Ovary (tissue), 10 donors: ENCODE measurements at places on chromosomes 7 and 10. TPM values are rescaled to one million over a fixed set of nuclear protein-coding genes. Genes with fewer than 3 reads are reported as not detected.

DNA sequence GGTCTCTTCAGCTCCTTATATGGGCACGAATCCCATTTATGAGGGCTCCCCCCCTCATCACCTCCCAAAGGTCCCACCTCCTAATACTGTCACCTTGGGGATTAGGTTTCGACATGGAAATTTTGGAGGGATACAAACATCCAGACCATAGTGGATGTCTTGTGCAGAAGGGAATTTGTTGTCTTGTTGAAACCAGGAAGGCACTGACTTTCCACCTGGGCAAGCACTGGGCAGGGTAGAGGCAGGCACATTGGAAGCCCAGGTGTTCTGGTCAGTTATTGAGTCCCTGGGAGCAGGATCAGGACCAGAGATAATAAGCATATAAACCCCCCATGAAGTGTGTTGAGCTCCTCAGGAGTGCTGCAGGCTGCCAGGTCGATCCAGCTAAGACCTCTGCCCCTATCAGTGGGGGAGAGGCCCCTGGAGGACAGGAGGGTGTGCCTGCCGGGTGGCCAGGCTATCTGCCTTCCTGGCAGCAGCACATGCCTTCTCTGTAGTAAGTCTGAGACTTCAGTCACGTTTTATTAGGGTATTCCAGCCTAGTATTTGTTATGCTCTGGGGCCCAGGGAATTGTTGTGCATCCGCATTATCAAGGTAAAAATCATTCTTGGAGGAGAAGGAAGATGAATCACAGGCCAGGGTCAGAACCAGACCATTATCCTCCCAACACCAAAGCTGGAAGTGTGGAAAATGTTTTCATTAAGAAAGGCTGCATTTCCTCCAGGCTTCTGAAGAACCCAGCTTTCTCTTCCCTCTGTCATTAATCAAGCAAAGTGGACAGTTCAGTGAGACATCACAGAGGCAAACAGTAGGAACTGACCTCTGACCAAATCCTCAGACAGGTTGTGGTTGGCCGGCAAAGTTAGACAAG is 503.1 kb downstream of the GRID1 start:
- H3K4me3 ChIP-seq, result no peak overlapping the region
- no peaks in the 10 kb centered on the region for H3K36me3 ChIP-seq
- H3K27ac ChIP-seq, result no peak overlapping the region

DNA sequence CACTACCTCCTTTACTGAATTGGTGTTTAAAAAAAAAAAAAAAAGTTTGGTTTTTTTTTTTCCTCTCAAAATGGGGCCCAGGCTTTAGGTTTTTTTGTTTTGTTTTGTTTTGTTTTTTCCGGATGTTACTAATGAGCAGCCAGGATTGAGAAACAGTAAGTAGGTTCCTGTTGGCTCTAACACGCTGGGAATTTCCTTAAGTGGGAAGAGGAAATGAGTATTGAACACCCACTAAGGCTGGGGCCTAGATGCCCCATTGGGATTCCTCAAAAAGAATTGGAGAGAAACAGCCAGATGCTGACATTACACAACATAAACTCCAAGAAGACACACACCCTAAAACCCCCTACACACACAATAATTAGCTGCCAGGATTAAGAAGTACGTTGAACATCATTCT is 102.2 kb upstream of the NANOS1 start:
- H3K36me3 ChIP-seq, result no peaks in the 10 kb centered on the region
- H3K4me1 ChIP-seq, result no peaks in the 10 kb centered on the region
- no peak overlapping the region for H3K4me3 ChIP-seq

GRCh38 chr7:133980804-133981203 is 146.3 kb upstream of the LRGUK start:
- no peak for DNase-seq
- H3K27ac ChIP-seq, result no peak overlapping the region
- no peaks in the 10 kb centered on the region for H3K4me1 ChIP-seq

DNA sequence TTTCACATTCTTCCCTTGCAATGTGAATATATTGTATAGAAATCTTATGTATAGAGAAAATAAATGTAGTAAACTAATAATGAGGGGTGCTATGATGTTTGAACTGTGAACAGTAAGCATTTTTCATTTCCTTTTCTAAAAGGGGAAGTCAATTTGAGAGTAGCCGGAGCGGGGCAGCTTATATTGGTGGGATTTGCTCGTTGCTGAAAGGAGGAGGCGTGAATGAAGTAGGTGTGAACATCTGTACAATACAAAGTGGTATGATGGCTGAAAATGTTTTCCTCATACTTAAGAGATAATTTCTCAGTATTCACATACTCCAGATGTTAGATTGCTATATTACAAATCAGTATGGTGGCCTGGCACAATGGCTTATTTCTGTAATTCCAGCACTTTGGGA is 87.1 kb downstream of the SRI start:
- DNase-seq, result no peak
- no peaks in the 10 kb centered on the region for H3K27me3 ChIP-seq
- no peak overlapping the region for H3K27ac ChIP-seq

DNA sequence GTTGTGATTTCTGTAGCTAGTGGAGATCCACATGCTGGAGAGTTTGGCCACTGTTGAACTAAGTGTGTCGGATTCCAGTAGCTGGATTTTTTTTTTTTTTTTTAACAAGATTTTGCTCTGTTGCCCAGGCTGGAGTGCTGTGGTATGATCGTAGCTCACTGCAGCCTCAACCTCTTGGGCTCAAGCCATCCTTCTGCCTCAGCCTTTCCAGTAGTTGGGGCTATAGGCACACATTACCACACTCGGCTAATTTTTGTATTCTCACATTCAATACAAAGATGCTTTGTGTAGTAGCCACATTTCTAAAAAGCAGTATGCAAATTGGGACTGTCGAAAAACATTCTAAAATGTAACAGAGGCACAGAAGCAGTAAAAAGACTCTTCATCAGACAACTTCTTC is 63.5 kb downstream of the RABGEF1 start:
- no peak overlapping the region for H3K4me3 ChIP-seq
- no peak overlapping the region for H3K27ac ChIP-seq
- no peak for DNase-seq
- H3K4me1 ChIP-seq, result no peaks in the 10 kb centered on the region
- no peaks in the 10 kb centered on the region for H3K27me3 ChIP-seq

GRCh38 chr7:139860090-139860775 is 31.2 kb downstream of the TBXAS1 start:
- H3K27me3 ChIP-seq, result no peaks in the 10 kb centered on the region
- H3K27ac ChIP-seq, result no peak overlapping the region
- H3K36me3 ChIP-seq, result no peaks in the 10 kb centered on the region
- H3K4me3 ChIP-seq, result no peak overlapping the region

GRCh38 chr10:61338146-61338545 is 115.0 kb downstream of the TMEM26 start:
- H3K4me1 ChIP-seq, result no peaks in the 10 kb centered on the region
- no peak overlapping the region for H3K27ac ChIP-seq
- DNase-seq, result no peak
- H3K36me3 ChIP-seq, result no peaks in the 10 kb centered on the region

GRCh38 chr10:129741978-129742741 is 221.9 kb downstream of the EBF3 start:
- H3K27ac ChIP-seq, result no peak overlapping the region
- DNase-seq, result no peak
- no peaks in the 10 kb centered on the region for H3K27me3 ChIP-seq
- H3K36me3 ChIP-seq, result no peaks in the 10 kb centered on the region

DNA sequence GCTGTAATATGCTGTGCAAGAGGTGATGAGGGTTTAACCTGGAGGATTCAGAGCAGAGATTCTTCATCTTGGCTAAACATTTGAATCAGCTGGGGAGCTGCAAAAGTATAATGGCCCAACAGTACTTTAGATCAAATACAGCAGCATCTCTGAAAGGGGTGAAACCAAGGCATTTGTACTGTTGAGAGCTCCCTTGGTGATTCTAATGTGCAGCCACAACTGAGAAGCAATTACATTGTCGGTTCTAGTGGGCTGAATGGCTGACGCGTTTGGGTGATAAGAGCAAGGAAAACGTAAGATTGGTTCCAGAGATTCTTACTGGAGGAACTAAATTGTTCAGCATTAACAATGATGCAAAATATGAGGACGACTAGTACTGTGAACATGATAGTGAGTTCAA is 269.7 kb downstream of the AGMO start:
- no peak overlapping the region for H3K4me3 ChIP-seq
- no peak overlapping the region for H3K27ac ChIP-seq
- H3K27me3 ChIP-seq, result no peaks in the 10 kb centered on the region
- no peak for DNase-seq
- no peaks in the 10 kb centered on the region for H3K36me3 ChIP-seq
- H3K4me1 ChIP-seq, result no peaks in the 10 kb centered on the region

DNA sequence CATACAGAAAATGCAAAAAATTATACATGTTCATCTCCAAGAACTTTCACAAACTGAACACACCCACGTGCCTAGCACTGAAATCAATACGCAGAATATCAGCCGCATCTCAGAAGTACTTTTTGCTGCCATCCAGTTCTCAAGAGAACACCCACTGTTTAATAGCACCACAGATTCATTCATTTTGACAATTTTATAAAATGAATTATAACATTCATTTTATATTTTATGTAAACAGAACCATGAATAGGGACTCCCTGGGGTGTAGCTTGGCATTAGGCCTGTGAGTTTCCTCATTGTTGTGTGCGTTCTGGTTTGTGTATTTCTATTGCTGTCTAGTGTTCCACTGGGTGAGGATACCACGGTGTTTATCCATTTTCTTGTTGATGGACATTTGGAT is 77.3 kb upstream of the PIP4K2A start:
- no peaks in the 10 kb centered on the region for H3K27me3 ChIP-seq
- no peaks in the 10 kb centered on the region for H3K36me3 ChIP-seq
- no peaks in the 10 kb centered on the region for H3K4me1 ChIP-seq
- DNase-seq, result no peak
- H3K27ac ChIP-seq, result no peak overlapping the region
- no peak overlapping the region for H3K4me3 ChIP-seq

- H3K4me3 ChIP-seq, result no peak overlapping the region
- H3K4me1 ChIP-seq, result no peaks in the 10 kb centered on the region
- H3K36me3 ChIP-seq, result no peaks in the 10 kb centered on the region
These were observed 81.1 kb upstream of the CPXM2 start for GRCh38 chr10:123972481-123973401.

- H3K36me3 ChIP-seq, result no peaks in the 10 kb centered on the region
- H3K4me1 ChIP-seq, result peaks cover 2% of the 10 kb centered on the region
- no peak overlapping the region for H3K4me3 ChIP-seq
- H3K27me3 ChIP-seq, result no peaks in the 10 kb centered on the region
These were observed 26.2 kb downstream of the GLI3 start for GRCh38 chr7:42210779-42211178.

DNA sequence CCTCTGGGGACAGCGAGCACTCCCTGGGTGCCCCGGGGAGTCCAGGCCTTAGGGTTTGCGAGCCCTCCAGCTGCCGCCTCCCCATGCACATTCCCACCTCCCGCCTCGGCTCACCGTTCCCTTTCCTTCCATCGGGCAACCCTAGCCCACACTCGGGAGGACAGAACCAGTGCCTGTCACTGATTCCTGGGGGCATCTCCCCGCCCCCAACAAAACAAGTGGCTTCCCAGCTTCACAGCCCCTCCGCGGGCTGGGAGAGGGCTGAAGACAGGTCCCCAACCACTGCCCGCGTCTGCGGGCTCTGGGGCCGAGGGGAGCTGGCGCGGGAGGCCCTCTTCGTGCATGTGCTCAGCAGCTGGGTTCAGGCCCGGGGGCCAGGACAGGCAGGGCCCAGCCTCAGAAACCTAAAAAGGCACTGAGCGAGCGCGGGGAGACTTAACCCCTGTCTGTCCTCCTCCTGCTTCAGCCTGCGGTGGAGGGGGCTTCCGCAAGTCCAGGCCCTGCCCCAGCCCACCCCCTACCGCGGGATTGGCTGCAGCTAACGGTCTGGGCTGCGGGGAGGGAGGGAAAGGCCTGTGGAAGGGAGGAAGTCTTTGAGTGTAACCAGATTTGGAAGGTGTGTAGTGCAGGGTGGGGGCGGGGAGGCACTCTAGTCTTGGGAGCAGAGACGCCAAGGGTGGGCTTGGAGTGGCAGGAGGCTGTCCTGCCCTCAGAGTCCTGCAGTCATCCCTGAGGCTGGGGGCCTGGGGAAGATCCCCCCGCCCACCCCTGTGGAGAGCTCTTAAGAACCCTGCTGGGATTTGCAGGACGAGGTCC is 1.2 kb downstream of the FLNC start:
- peak overlapping the region; percentile 60 for H3K4me3 ChIP-seq
- H3K36me3 ChIP-seq, result no peaks in the 10 kb centered on the region
- no peaks in the 10 kb centered on the region for H3K27me3 ChIP-seq
- H3K4me1 ChIP-seq, result peaks cover 25% of the 10 kb centered on the region
- DNase-seq, result peak; percentile 59
- H3K27ac ChIP-seq, result peak overlapping the region; percentile 55

GRCh38 chr7:70805360-70805759 is 326.6 kb upstream of the GALNT17 start:
- no peak for DNase-seq
- H3K36me3 ChIP-seq, result no peaks in the 10 kb centered on the region
- H3K4me3 ChIP-seq, result no peak overlapping the region
- no peaks in the 10 kb centered on the region for H3K4me1 ChIP-seq
- H3K27ac ChIP-seq, result no peak overlapping the region

DNA sequence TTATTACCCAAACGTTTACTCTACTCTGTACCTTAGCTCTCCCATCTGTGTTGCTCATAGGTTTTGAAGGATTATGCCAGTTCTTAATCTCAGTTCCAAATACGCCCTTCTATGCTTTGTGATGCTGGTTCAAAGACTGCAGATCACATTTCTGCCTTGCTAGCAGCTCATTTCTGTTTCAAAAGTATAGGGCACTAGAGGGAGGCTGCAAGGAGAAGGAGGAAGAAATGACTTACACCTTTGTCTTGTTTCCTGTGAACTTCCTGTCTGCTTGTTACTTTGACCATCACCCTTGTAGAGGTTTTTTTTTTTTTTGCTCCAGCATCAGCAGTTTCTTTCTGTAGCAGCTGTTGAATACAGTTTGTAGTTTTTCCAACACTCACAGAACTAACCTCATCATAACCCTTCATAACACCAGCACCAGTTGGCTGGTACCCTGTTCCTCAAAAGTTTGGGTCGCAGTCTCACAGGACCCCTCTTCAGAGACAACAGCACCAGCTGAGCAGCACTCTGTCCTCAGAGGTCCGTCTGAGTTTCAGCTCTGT is 16.5 kb downstream of the SLK start:
- no peak overlapping the region for H3K4me3 ChIP-seq
- no peaks in the 10 kb centered on the region for H3K36me3 ChIP-seq
- H3K27ac ChIP-seq, result no peak overlapping the region
- DNase-seq, result no peak
- peaks cover 6% of the 10 kb centered on the region for H3K4me1 ChIP-seq
- H3K27me3 ChIP-seq, result no peaks in the 10 kb centered on the region

DNA sequence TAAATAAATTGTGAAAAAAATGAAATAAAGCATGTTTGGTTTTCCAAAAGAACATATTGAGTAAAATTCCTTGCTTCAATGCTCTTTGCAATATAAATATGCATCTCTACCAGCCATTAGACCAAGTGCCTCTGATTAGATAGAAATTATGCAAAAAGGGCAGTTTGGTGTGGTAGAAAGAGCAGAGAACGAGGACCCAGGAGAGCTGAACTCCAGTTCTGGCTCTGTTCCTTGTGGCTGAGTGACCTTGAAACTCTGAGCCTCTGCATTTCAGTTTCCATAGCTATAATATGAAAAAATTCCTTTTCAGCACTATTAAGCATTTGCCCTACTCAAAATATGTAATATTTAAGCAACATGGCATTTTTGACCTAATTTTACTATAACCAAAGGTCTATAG is 36.5 kb downstream of the COL1A2 start:
- H3K4me1 ChIP-seq, result peaks cover 2% of the 10 kb centered on the region
- no peaks in the 10 kb centered on the region for H3K27me3 ChIP-seq
- H3K4me3 ChIP-seq, result no peak overlapping the region
- no peak for DNase-seq
- H3K36me3 ChIP-seq, result no peaks in the 10 kb centered on the region

Gene CYP3A7
- 0.20 TPM for total RNA-seq

Gene MIOS
- 49.2 TPM for total RNA-seq

Gene TMEM213
- not detected for total RNA-seq

Gene TMEM176B
- total RNA-seq, result 100 TPM

Gene CALN1
- total RNA-seq, result not detected

Gene ARL3
- 25.2 TPM for total RNA-seq

Gene TMEM236
- total RNA-seq, result 0.72 TPM
